ENCODE measurements at places on chromosomes 13 and 19.
A peak's percentile ranks its signal among the peaks of the same experiment; 100 is the strongest.

- peak; percentile 24 for DNase-seq
Measured at GRCh38 chr19:495402-496111, 729 bp upstream of the MADCAM1 start.

- peak; percentile 41 for DNase-seq
Measured at GRCh38 chr13:105471673-105472072, 1063.8 kb downstream of the EFNB2 start.

GRCh38 chr19:19094513-19094912 is 30.7 kb downstream of the SLC25A42 start:
- DNase-seq = no peak

- no peak for DNase-seq
Measured at GRCh38 chr19:32877323-32877912, 7.9 kb upstream of the SLC7A9 start.

DNA sequence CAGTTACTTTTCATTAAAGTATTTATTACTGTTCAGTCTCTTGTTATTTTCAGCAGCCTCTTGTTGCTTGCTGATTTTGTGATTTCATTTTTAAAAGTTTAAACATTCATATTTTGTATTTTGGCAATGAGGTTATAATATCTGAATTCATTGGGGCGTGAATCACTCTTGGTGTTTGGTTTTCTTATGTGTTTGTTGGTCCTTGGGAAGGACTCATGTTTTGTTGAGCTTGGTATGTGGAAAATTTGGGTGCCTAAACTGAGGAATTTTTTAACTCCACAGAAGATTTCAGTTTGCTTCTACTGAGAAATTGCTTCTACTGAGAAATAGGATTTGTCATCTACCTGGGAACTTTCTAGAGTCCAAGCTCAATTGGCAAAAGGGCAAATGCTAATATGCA is 38.2 kb downstream of the PDS5B start:
- peak; percentile 54 for DNase-seq

DNA sequence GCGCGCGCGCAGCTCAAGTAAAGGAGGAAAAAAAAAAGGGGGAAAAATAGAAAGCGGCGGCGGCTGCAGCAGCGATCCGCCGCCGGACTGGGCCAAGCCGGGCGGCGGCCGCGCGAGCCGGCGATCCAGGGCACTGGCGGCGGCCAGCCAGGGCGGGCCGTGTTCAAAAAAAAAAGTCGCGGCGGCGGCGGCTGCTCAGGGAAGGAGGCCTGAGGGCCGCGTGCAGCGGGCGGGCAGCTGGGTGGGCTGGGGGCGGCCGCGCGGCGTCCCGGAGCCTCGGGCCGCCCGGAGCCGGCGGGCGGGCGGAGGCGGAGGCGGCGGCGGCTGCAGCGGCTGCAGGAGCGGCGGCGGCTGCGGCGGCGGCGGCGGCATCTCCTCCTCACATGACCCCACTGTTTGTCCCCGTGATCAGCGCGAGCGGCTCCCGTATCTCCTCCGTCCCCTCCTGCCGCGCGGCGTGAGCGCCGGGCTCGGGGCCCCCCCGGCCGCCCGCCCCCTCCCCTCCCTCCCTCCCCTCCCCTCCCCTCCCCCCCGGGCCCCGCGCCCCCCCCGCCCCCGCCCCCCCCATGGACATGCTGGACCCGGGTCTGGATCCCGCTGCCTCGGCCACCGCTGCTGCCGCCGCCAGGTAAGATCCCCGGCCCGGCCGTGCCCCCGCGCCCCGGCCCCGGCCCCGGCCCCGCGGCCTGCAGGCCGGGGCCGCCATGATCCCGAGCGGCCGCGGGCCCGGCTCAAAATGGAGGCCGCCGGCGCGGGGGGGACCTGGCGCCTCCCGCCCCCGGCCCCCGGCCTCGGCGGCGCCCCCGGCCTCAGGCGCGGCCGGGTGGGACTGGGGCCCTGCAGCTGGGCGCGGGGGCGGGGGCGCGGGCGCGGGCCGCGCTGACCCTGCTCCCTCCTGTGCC is at the start of gene USF2:
Gene USF2, plus strand, starts transcription at position 427 of the 902 bp plus-strand sequence. Its CDS starts 140 bp downstream, at position 567.
- DNase-seq = peak; percentile 79

DNA sequence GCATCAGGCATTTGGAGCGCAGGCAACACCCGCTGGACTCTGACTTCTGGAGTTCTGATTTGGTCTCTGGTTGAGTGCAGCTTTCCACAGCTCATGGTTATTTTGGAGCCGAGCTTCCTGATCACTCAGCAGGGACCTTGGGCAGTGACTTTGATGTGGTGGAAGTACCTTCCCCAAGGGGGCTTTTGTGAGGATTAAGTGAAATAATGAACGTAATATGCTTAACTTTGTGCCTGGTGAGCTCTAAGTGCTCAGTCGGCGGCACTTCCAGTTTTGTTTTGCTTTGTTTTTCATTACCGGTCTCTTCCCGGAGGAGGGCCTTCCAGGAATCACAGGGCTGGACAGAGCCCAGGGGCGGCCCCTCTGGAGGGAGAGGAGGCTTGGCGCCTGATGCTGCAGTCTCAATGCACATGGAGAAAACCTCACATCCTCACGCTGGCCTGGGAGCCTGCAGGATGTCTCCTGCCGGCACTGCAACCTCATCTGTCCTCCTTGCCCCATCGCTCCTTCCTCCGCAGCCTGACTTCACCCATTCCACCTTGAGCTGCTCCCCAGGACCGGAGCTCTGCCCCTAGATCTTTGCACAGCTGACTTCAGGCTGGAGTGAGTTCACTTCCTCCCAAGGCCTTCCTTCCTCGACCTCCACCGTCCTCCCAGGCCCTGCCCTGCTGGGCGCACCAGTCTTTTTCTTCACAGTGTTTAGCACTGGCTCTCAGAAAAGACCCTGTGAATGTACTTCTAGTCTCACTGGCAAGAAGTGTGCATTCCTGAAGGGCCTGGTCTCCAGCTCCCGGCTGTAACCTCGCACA is 1.5 kb downstream of the PLEKHF1 start:
- peak; percentile 66 for DNase-seq

DNA sequence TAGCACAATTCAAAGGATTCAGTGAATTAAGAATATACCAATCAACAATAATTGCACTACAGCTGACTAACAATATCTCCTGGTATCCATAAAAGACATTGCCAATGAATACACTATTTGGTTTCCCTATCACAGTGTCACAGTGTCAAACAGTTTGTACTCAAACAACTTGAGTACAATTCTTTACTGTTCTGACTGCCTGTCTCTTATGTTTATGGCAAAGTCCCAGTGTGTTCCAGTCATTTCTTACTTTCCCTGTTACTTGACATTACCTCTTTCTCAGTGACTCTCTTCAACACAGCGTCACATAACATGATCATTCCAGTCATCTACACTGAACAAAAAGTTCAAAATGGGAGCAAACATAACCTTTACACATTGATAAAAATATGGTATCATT is 21.2 kb upstream of the RNASEH2B start:
- no peak for DNase-seq

All from fibroblast of skin of scalp (primary cell).